Left renal cortex interstitium (tissue), 4 donors: ENCODE measurements at places on chromosomes 7 and 10. TPM values are rescaled to one million over a fixed set of nuclear protein-coding genes. Genes with fewer than 3 reads are reported as not detected.

GRCh38 chr7:49624611-49625010, 148.8 kb upstream of the VWC2 start:
- DNase-seq, result no peak

GRCh38 chr10:35225204-35225603, 98.6 kb downstream of the CREM start:
- no peak for DNase-seq

- no peak for DNase-seq
Measured at GRCh38 chr10:77049896-77050295, 587.7 kb downstream of the KCNMA1 start.

DNA sequence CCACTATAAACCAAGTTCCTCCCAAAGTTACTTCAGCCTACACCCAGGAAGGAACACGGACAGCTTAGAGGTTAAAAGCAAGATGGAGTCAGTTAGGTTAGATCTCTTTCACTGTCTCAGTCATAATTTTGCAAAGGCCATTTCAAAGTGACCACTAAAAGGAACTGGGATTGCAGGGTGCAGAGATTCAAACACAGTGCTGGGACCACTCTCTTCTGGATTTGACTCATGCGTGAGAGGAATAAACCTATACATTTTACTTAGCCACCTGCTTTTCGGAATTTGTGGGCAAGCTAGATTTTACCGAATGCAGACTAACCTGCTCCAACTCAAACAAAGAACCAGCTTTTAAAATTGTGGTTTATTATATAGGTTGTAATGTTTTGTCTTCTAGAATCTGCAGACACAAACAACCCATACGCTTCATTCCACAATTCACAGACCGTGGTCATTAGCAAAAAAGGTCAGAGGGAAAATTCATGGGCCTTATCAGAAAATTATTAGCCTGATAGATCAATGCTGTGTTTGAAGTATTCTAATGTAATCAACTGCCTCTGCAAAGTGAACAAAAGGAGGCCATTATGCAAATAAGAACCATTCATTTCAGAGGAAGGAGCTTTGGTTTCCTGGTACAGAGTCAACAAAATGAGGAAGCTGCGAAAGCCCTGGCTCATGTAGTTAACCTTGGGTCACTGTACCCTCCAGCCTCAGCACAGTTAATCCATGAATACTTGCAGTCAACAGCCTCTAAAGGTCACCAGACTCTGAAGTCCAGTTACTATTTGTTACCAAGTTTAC, 342.7 kb upstream of the KLF6 start:
- DNase-seq, result no peak

- DNase-seq, result no peak
Measured at GRCh38 chr10:50538555-50539398, 85.0 kb downstream of the SGMS1 start.

CALD1 gene
- polyA plus RNA-seq, result 241 TPM

MYOZ1 gene
- 4.7 TPM for polyA plus RNA-seq

RBP4 gene
- 0.28 TPM for polyA plus RNA-seq

CXCL12 gene
- polyA plus RNA-seq, result 444 TPM

CREB5 gene
- polyA plus RNA-seq, result 5.7 TPM
